Activated naive CD4-positive, alpha-beta T cell treated with anti-CD3 and anti-CD28 coated beads, Interleukin-2, amount 50 U/mL, for 16 hours (primary cell): ENCODE measurements at places on chromosomes 1 and 21.
A peak's percentile ranks its signal among the peaks of the same experiment; 100 is the strongest.

DNA sequence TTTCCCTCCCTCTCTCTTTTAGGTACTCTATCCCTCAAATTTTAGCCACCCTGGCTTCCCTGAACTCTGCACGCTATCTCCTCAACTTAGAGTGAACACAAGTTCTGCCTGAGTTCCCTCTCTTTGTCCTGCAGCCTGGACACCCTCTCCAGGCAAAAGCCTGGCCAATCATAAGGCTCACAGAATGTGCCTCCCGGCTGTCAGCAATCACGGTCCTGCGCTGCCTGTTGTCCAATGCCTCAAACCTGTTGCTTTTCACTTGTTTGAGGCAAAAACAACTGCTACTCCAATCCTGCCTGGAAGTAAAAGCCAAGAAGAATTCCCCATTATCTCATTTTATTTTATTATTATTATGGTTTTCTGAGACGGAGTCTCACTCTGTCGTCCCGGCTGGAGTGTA, 66.1 kb downstream of the LGR6 start:
- DNase-seq: no peak

- no peak for DNase-seq
Measured at GRCh38 chr1:33725037-33725436, 138.8 kb upstream of the HMGB4 start.

GRCh38 chr21:25626757-25627156, 12.3 kb upstream of the JAM2 start:
- no peak for DNase-seq

DNA sequence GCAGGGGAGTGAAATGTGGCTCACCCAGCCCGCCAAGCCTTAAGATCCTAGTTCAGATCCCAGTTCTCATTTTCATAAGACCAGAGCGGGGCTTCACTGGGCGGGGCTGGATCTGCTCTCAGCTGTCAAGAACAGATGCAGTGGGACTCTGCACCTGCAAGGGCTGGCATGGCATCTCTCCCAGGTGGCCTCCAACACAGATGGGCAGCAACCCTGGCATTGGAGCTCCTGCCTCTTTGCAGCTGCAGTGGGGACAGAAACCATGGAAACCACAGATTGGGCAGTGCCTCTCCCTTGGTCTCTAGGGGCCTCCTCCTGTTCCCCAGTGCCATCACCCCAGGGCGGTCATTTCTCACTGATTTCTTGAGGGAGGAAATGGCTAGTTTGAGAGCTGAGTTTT, 267.7 kb downstream of the PRDM2 start:
- DNase-seq: no peak

DNA sequence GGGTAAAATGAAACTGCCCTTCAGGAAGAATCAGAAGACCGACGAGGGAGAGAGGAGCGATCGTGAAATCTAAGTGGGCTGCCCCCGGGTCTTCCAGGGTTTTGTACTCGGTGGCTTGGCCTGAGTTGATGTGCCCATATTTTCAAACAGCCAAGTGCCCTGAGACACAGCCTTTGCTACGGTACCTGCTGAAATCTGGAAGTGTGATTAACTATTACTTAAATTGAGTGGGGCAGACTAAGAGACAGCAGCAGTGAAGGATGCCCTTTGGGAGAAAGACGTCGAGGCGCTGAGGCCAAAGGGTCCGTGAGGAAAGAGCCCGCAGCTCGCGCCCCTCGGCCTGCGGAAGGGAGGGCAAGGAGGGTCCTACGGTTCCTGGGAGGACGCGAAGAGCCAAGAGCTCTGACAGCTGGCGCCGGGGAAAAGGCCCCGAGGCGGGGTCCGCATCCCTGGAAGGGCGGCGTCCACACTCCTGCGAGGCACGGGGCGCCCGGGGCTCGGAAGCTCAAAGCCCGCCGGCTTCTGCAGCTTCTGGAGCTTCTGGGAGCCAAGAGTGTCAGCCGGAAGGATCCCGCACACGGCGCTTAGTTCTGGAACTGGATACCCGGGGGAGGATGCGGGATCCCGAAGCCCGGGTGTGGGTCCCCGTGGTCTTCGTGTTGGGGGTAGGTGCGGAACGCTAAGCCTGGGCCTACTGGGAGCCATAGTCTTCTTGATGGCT, 15.4 kb upstream of the RNU1-4 start:
- no peak for DNase-seq

- DNase-seq: no peak
Measured at GRCh38 chr1:11918799-11919519, 7.3 kb downstream of the KIAA2013 start.

DNA sequence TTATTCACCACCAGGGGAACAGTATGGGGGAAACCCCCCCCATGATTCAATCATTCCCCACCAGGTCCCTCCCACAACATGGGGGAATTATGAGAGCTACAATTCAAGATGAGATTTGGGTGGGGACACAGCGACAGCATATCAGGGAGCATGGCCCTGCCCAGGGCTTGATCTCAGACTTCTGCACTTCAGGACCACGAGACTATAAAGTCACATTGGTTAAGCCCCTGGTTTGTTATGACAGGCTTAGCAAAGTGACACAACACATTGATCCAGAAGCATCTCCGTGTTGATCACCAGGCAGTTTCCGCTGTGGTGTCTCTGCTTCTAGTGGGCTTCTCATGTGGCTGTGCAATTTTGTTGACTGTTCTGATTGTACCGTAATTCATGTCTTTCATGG, 312.7 kb upstream of the C1orf174 start:
- DNase-seq: no peak

DNA sequence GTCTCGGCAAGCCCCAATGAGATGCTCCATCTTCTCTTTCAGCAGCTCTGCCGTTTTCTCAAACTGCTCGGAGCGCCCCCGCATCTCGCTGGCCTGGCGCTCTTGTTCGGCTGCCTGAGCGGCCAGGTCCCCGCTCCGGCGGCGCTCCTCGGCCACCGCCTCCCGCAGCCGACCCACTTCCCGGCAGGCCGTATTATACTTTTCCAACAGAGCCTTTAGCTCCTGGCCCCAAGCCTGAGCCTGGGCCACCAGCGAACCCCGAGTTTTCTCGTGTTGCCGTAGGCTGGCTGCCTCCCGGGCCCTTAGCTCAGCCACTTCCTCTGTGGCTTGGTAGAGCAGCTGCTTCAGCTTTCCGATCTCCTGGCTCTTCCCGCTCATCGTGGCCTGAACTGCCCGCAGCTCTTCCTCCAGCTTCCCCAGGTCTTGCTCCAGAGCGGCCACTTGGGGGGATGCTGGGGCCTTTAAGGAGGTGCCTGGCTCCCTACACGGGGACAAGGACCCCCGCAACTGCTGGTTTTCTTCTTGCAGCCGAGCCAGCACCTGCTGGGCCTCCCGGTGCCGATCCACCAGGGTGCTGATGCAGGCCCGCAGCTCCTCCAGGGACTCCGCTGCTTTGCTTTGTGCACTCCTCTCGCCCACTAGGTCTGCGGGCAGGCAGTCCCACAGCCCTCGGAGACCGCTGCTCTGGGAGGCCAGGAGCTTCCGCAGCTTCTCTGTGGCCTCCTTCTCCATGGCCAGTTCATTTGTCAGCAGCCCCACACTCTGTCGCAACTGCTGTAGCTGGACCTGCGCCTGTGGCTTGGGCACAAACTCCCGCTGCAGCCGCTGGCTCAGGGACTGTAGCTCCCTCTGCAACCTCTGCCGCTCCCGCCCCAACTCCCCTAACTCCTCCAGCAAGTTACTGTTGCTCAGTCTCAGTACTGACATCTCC, 13.4 kb upstream of the PIAS3 start:
- DNase-seq: peak; percentile 32

- DNase-seq: no peak
Measured at GRCh38 chr21:44858791-44859190, 14.7 kb downstream of the PTTG1IP start.

DNA sequence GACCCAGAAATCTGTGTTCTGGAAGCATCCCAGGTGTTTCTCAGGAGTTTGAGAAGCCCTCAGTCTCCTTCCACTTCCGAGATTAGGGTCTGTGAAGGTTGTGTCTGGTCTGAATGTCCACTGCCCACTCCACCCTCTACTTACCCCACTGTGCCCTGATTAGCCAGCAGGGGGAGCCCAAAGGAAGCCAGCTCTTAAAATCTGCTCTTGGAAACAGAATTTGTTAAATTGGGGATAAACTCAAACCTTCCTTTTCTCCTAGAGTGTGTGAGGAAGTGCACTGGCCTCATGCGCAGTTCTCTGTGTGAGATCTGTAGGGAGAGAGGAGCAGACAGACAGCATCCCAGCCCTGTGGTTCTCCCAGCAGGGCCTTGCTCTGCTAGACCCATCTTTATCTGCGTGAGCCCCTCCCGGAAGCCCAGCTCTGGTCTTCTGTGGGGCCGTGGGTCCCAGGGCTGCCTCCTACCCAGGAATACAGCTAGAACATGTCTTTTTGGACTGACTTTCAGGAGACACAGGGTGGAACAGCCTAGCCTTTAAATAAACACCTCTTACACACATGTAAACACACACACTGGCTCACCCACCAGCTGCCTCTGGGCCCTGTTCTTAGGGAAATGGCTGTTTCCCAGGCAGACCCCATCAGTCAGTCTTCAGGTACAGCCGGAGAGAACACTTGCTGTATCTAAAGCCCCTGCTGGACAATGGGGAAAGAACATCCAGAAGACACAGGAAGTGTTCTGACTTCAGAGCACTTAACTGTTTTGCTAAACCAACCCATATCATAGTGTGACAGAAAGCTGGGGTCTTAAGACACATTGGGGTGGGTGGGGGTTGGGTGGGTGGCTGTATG, 52.2 kb downstream of the SMYD2 start:
- peak; percentile 40 for DNase-seq

- no peak for DNase-seq
Measured at GRCh38 chr21:45937721-45938452, 43.7 kb upstream of the COL6A1 start.

DNA sequence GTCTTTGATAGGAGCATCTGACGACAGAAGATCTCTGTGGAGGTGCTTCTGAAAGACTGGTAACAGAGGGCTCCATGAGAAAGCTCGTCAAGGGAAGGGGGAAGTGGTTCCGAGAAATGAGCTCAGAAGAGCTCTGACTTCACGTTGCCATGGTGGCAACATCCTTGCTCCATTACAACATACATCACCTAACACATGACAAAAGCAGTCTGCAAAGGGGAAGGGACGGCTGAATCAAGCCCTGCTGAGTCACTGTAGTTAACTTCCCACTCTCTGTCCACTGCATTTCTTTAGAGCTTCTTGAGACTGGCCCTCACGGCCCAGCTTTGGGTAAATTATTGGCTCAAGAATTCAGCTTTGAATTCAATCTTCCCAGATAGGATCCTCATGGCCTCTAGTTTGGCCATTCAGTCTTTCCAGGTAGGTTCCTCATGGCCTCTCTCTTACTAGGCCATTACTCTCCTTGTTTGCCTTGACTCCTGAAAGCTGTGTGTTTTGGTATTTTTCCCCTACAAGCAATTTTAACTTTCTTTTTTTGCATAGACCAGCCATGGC, 88.0 kb upstream of the ZNF648 start:
- no peak for DNase-seq

- DNase-seq: no peak
Measured at GRCh38 chr1:203214871-203215270, 14.6 kb downstream of the CHIT1 start.

DNA sequence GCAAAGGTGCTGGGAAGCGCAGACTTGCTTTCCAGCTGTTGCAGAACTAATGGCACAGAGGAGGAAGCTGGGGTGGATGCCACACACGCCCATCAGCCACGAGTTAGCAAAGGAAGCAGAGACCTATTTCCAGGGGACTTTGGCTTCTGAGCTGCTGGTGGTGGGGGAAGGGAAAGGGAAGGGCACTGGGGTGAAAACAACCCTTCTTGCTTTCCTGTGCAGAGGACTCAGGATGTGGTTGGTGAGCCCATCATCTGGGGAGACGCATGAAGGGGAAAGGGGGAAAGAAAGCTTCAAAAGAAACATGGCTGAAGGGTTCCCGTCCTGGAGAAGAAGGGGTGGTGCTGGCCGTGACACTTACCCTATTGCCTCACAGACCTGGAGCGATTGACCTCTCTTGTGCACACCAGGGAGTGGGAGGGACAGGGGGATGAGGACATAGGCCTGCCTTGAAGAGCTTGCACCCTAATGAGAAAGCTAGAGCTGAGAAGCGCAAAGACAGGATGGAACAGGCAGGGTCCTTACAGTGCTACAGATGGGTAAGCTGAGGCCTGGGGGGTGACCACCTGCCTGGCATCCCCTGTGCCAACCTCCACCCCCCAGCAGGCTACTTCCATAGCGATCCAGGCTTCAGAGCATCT, 140.8 kb upstream of the RAB4A start:
- DNase-seq: no peak

DNA sequence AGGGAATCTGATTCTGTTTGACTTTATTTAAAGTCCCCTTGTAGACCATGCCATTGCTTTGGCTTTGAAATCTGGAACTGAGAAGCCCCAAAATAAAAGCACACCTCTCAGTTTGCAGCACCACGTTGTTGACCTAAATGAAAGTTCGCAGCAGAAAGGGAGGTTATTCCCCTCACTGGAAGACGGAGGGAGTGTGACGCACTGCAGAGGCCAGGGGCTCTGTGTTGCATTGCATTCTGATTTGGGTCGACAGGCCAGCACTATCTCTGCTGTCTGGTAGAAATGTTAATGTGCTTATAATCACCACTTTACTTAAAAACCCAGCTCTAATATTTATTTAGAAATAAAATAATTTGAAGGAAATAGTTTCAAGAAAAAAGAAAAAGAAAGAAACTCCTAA, 675.2 kb upstream of the NR5A2 start:
- DNase-seq: no peak

- DNase-seq: no peak
Measured at GRCh38 chr1:168081373-168082007, 55.2 kb downstream of the GPR161 start.

- no peak for DNase-seq
Measured at GRCh38 chr21:42254651-42255601, 36.0 kb downstream of the ABCG1 start.

DNA sequence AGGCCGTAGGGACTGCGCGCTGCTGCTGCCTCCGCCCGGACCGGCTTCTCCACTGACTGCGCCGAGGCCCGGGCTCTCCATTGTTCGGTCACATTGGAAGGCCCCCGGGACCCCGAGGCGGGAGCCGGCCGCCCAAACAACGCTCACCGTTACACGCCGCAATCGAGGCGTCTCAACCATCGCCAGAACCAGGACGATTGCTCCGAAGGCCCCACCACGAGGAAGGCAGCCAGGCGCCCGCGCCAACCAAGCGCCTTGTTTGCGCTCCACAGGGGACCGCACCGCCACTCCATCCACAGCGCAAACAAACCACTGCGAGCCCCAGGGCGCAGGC, 595 bp downstream of the GLUL start:
- peak; percentile 48 for DNase-seq

DNA sequence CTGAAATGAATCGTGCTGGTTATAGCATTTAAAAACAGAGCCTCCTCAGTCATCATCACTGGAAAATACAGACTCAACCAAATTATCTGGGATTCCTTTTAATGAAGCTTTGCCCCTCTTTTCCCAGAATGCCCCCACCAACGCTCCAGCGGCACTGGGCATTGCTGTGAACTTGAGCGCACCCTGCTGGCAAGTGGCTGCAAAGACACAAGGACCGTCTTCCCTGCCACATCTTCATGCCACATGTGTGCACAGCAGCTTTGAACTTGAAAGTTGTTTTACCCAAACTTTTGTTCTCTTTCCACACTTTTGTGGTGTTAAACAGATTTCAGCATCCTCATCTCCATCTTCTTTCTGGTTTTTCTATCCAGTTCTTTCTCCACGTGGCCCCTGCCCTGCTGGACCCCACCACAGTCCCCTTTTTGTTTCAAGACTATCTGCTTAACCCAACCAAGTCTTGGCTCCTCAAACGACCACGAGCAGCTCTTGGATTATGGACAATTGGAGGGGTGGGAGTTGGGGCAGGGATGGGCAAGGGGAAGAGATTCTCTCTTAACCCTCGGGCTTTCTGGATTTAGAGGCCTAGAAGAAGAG, 12.8 kb upstream of the LMX1A start:
- DNase-seq: peak; percentile 55

- no peak for DNase-seq
Measured at GRCh38 chr1:228042508-228042907, 35.7 kb downstream of the WNT3A start.
